Activated naive CD4-positive, alpha-beta T cell treated with anti-CD3 and anti-CD28 coated beads, Interleukin-2, amount 10 ng/mL, durations not matched to agents 5 hours and 36 hours (primary cell): ENCODE measurements at places on chromosomes 6 and 20. TPM values are rescaled to one million over a fixed set of nuclear protein-coding genes. Genes with fewer than 3 reads are reported as not detected.

OGFR gene
- total RNA-seq, result 60.9 TPM

FAM209B gene
- total RNA-seq, result 1.1 TPM

GRM1 gene
- not detected for total RNA-seq

TPX2 gene
- 108 TPM for total RNA-seq

NRSN1 gene
- not detected for total RNA-seq

SIRPG gene
- total RNA-seq, result 108 TPM

DEF6 gene
- 219 TPM for total RNA-seq

CASP8AP2 gene
- total RNA-seq, result 42.3 TPM

SPATA25 gene
- 0.96 TPM for total RNA-seq

PSMB1 gene
- total RNA-seq, result 137 TPM

FUT9 gene
- total RNA-seq, result not detected

CRISP1 gene
- not detected for total RNA-seq

RIPPLY2 gene
- total RNA-seq, result not detected

RIN2 gene
- not detected for total RNA-seq

KCNQ5 gene
- 6.2 TPM for total RNA-seq

SLC17A3 gene
- total RNA-seq, result 0.18 TPM

DDX27 gene
- 36.1 TPM for total RNA-seq

ENTPD6 gene
- 52.6 TPM for total RNA-seq

SEMG1 gene
- not detected for total RNA-seq

SPINT4 gene
- not detected for total RNA-seq

CHMP4B gene
- 96.5 TPM for total RNA-seq

ANKRD60 gene
- not detected for total RNA-seq

RPP21 gene
- 35.2 TPM for total RNA-seq

EEF1A2 gene
- 0.19 TPM for total RNA-seq

ALDH5A1 gene
- 3.6 TPM for total RNA-seq

TRAPPC3L gene
- total RNA-seq, result not detected

WFDC2 gene
- total RNA-seq, result not detected

ZNF165 gene
- 1.1 TPM for total RNA-seq

TSBP1 gene
- not detected for total RNA-seq

EYA2 gene
- total RNA-seq, result not detected

RREB1 gene
- total RNA-seq, result 35.0 TPM

ZBTB2 gene
- 21.9 TPM for total RNA-seq

ULBP1 gene
- 0.96 TPM for total RNA-seq

XKR7 gene
- total RNA-seq, result 0.03 TPM

KCNG1 gene
- total RNA-seq, result not detected

PROKR2 gene
- total RNA-seq, result not detected

TTK gene
- total RNA-seq, result 28.4 TPM

VGLL2 gene
- total RNA-seq, result not detected

MLIP gene
- not detected for total RNA-seq

C20orf141 gene
- not detected for total RNA-seq

GJA1 gene
- not detected for total RNA-seq

C4A gene
- total RNA-seq, result 6.2 TPM

NKAIN2 gene
- not detected for total RNA-seq

MCCD1 gene
- not detected for total RNA-seq

MEP1A gene
- total RNA-seq, result not detected

LY6G6C gene
- total RNA-seq, result not detected
